ENCODE measurements at places on chromosomes 13 and 19. TPM values are rescaled to one million over a fixed set of nuclear protein-coding genes. Genes with fewer than 3 reads are reported as not detected.

Gene VPS36
- total RNA-seq: 50.7 TPM

Gene ZNF132
- 5.3 TPM for total RNA-seq

Gene RFPL4AL1
- total RNA-seq: not detected

Gene ZNF567
- 9.6 TPM for total RNA-seq

Gene DDX49
- total RNA-seq: 61.0 TPM
